ENCODE measurements at places on chromosomes 6 and 20.
A peak's percentile ranks its signal among the peaks of the same experiment; 100 is the strongest.

GRCh38 chr20:37317994-37318640 is 27.8 kb upstream of the SRC start:
- DNase-seq = no peak

GRCh38 chr20:32112841-32113240 is 3.3 kb downstream of the TM9SF4 start:
- no peak for DNase-seq

- no peak for DNase-seq
These were observed 1358.6 kb upstream of the GJE1 start for GRCh38 chr6:140774080-140774505.

GRCh38 chr6:110990840-110991576 is 9.2 kb downstream of the RPF2 start:
- DNase-seq = no peak

DNA sequence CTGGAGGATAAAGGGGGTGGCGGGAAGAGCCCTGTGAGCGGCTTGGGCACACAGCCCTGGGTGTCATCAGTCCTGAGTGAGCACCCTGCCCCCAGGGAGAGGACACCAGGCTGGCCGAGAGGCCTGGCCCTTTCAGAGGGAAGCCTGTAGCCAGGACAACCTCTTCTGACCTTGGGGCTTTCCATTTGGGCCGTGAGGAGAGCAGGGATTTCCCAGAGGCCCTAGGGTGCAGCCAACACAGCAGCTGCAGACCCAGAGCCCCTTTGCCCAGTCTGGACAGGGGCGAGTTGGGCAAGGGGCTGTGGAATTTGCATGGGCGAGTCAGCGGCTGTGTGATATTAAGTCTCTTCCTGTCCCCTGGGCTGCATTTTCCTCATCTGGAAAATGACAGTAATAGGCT is 6.3 kb downstream of the MAP1LC3A start:
- no peak for DNase-seq

DNA sequence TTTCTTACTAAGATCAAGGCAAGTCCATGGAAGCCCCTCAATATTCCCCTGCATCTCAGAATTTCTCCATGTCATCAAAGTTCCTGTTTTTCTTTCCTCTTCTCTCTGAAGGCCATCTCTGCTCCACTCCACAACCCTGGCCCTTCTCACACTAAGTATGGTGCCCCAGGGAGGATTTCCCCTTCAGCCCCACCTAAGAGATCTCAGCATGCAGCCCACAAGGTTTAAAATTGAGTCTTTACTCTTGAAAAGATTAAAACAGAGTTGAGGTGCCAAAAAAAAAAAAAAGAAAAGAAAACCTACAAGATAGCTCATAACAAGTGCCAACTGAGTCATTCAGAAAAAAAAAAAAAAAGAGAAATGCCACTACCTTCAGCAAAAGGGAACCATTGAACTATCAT is 36.5 kb upstream of the TNFAIP3 start:
- DNase-seq = peak; percentile 64

DNA sequence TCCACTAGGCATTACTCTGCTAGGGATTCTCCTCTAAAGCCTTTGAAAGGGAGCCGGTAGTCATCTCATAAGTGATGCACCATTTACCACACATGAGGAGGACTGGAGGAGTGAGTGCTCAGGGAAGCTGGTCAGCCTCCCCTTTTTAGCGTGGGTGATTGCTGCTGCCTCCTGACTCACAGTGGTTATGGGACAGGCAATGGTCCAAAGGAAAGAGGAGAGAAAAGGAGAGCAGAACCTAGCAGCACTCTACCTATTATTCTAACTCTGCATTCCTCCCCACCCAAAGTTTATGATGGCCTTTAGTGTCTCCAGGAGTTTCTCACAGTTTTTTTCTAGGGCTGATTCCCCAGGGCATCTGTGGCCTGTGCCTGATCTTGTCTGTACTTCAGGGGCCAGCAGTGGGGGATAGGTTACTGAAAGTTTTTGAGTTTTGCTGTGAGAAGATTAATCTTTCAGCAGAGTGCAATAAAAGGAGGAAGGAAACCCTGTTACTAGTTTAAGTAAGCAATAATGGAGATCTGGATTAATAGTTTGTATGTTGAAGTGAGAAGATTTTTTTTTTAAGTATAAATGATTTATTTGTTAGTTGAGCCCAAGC is 36.4 kb upstream of the GCLC start:
- DNase-seq = no peak

GRCh38 chr20:38308047-38308438 is 4.1 kb downstream of the BPI start:
- no peak for DNase-seq

DNA sequence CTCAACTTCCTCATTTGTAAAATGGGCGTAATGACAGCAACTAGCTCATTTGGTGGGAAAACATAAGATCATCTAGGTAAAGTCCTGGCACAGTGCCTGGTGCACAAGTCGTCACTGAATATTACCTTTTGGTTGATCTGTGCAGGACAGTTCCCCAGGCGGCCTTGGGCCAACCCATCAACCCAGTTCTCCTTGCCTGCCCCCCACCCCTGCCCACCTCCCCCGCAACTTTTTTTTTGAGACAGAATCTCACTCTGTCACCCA is 99.2 kb downstream of the JPH2 start:
- DNase-seq = no peak

- no peak for DNase-seq
These were observed 429.1 kb downstream of the HTR1B start for GRCh38 chr6:77034161-77034560.

- DNase-seq = no peak
These were observed 14.8 kb downstream of the CYP24A1 start for GRCh38 chr20:54158856-54159418.

DNA sequence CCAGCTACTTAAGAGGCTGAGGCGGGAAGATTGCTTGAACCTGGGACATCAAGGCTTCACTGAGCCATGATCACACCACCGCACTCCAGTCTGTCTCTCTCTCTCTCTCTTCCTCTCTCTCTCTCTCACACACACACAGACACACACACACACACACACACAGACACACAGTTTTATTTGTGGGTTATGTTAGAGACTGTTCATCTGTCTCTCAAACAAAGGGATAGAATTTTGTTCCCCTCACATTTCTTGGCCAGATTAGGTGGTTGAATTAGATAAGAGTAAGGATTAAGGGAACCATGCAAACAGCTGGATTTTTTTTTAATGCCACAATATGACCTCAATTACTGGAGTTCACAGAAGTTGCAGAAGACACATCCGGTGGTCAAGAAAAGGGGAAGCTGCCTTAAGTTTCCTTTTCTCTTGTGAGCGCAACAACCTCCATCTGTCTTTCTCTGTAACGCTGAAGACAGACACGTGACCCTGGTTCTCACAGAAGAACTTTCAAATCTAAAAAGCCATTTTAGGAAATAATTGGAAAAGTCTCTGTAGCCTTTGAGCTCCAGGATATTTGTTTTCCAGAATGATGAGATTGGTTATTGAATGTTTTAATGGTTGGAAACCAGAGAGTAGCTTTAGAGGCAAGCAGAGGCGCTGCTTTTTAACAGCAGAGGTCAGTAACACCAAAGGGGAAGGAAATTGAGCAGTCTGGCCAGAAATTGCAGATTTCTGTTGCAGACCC is 32.9 kb upstream of the LGSN start:
- peak; percentile 46 for DNase-seq

GRCh38 chr20:22346716-22347115 is 237.7 kb downstream of the FOXA2 start:
- DNase-seq = no peak

DNA sequence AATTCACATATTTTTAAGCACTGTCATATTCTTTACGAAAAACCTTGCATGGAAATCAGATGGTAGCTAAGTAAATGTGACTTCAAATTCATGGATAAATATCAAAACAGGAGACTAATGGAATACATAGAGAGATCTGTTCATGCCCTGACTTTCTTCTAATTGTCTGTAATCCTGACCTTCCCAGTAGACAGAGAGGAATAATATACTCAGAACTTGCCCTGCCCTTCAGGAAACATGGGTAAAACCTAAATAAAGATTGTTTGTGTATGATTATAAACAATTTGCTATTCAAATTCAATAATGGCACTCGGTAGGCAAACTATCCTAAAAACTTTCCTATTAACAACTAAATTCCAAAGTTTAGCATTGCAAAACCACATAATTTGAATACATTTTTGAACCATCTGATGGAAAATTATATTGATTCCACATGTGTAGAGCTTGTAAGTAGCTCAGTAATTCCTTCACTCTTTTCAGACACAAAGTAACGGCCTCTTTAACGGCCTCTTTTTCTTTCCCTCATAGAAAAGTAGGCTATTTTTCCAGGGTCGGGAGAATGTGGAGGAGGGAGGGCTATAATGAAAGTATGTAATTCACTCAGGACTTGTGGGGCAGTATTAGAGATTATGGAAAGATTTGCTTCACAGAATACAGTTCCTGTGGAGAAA is 227.6 kb downstream of the ALDH8A1 start:
- no peak for DNase-seq

DNA sequence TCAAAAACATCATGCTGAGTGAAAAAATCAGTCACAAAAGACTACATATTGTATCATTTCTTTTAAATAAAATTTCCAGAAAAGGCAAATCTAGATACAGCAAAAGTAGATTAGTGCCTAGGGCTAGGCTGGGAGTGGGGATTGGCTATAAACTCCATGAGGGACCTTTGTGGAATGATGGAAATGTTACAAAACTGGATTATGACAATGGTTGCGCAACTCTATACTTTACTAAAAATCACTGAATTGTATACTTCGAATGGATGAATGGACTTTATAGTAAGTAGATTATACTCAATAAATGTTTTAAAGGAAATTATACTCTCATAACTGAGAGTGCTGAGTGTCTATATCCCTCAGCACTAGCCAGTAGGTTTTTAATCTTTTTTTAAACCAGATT is 4.3 kb downstream of the HMGN3 start:
- no peak for DNase-seq

GRCh38 chr6:45709781-45710220 is 305.9 kb downstream of the CLIC5 start:
- peak; percentile 11 for DNase-seq

DNA sequence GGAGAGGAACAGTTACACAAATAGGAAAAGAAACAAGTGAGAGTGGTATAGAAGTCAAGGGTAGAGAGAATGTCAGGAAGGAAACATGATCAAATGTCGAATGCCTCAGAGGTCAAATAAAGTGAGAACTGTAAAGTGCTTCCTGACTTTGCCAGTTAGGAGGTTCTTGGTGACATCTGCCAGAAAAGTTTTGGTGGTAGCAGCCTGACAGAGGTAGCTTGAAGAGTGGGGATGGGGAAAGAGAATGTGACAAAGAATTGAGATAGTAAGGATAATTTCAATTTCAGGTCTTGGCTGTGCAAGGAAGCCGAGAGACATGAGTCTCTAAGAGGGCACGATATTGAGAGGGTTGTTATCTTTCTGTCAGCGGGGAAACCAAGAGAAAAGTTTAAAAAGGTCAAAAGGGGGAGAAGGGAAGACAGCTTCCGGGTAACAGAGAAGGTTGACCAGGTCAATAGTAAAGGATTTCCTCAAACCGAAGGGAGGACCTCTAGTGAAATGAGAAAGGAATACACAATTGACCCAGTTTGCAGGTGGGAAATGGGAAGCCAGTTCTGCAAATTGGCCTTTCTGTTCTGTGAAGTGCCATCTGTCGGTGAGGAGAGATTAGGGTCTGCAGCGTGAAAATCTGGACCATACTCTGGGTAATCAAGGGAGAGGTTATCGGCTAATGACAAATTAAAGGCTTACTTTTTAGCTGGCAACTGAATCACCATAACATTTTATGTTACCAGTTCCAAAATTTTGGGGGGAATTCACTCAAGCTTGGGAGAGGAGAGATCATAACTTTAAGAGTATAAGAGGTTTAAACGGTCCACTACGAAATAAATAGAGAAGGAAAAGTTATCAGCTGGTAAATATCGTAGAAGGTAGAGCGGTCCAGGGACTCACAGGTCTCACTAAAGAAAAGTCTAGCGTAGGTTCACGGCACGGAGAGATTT is 973 bp upstream of the BRD2 start:
- peak; percentile 41 for DNase-seq

DNA sequence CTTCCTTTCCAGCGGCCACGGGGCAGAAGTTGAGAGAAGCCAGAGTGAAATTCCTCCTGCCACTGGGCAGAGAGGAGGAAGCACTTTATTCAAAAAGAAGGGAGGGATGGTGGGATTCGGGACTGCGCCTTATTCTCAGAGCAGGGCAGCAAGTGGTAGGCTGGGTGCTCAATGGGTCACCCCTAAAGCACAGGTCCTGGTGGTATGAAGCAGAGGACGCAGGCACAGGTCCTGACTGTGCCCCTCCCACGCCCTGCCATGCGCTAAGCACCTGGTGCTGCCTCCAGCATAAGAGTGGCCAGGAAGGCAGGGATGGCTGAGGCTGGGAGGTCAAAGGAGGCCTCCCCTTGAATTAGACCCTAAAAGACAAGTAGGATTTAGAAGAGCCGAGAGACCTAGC is 4.9 kb upstream of the GRM4 start:
- DNase-seq = no peak

DNA sequence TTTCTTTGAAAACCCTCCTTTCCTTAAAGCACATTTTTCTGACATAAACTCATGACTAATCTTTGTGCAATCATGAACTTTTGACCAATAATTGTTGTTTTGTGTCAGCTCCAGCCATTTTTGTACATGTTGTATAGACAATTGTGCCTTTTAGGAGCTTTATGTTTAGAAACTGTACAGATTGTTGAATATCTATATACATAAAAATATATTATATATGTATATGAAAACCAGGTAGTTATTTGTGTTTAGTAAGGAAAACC is 125.7 kb upstream of the EDN1 start:
- DNase-seq = no peak

DNA sequence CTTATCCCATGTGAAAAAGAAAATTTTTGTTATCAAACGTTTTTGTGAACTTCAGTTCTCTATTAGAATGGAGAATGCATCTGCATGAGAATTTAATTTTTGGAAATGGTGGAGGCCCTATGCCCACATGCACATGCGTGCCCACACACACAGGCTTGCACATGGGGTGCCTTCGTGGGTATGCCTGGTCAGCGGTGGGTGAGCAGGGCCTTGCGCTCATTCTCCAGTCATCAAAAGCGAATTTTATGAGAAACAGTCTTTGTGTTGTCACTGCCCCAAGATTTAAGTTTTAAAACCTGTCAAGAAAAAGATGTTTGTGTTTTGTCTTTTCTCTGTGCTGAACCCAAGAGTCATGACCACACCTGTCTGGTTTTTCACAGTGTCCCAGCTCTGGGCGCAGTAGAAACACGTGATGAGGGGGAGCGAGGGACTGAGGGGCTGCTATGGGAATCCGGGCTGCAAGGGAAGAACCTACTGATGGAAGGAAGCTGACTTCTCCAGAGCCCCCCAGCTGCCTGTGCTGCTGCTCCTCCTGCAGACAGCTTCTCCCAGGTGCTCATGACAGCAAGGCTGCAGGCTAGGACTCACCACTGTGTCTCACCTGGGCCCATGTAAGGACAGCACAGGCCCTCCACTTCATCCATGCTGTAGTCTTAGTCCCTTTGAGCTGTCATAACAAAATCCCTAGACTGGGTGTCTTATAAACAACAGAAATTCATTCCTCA is 153.6 kb downstream of the SYCP2 start:
- no peak for DNase-seq

DNA sequence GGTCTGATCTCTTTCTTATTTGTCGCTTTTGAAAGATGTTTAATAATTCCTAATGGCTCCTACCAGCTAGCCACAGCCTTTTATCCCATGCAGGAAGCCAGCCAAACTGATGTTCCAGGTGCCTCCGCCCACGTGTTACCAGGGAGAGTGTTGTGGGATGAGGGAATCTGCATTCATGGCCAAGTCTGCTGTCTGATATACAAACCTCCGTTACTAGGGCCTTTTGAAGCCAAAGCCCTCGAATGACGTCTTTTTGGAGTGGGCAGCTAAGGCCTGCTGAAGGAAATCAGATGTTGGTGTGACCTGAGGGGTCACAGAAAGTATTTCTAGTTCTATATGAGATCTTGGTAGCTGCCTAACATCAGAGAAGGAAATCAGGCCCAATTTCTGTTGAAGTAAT is 21.3 kb downstream of the STK35 start:
- DNase-seq = no peak
